ENCODE measurements at places on chromosomes 3 and 15.

DNA sequence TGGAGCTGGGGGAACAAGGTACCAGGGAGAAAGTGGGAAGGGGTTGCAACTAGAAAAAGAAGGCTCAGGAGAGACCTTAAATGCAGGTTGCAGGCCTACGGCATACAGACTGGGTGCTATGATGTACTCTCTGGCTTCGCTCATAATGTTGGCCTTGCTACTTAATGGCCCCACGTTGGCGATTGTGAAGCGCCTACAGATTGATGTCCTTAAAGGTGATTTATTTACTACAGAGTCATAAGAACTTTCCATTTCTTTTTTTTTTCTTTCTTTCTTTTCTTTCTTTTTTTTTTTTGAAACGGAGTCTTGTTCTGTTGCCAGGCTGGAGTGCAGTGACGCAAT lies 25.4 kb downstream of the ZBTB38 start:
- no peak for DNase-seq

DNA sequence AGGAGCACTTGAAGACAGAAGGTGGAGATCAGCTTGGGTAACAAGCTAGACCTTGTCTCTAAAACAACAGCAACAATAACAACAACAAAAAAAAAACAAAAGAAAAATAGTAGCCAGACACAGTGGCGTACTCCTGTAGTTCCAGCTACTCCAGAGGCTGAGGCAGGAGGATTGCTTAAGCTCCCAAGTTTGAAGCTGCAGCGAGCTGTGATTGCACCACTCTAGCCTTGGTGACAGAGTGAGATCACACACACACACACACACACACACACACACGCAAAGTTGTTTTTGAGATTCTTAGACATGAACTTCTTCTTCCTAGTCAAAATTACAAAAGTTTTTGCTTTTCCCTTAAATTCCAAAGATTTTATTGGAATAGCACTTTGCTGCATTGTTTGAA lies 93.0 kb upstream of the IGSF10 start:
- no peak for DNase-seq

DNA sequence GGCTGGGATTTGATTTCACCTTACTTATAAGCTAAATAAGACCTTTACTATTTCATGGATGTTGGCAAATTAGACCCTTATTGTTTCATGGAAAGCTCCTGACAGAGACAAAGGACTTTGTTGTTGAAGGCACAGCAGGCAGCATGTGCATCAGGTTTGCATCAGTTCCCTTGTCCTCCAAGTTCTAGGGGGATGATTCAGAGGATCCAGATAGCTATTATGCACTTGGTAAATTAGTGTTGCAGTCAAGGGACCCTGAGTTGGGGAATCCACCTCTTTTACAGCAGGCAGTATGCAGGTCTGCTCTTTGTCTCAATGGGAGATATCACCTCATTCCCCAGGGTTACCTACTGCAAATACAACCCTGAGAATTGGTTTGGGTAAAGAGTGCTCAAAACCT lies 131.4 kb upstream of the IGSF10 start:
- no peak for DNase-seq

DNA sequence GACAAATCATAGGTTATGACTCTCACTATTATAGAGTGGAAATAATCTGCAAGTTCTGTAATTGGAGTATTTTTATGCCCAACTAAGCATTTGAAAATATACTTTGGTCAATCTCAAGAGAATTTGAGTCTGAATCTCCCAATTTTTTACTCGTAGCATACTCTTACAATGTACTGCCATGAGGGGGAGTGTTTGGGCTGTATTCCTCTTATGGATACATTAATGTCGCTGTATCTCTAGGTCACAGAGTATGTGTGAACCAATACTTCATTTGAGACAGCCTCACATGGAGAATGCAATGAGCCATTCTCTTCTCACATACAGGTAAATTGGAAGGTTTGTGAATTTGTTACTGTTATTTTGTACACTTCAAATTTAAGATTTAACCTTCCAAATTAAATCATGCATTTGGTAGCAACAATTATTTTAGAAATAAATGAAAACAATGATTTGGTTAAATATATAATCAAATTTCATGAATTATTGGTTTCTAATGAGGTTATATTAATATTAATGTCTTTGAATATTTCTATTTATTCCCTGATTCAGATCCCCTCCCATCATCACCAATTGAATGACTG lies 5.5 kb upstream of the CD200 start:
- peak; percentile 74 for DNase-seq

- no peak for DNase-seq
Observed at GRCh38 chr3:136385457-136385856, 135.3 kb downstream of the PCCB start.

GRCh38 chr3:19471138-19471537 lies 322.8 kb downstream of the KCNH8 start:
- no peak for DNase-seq

GRCh38 chr3:141275511-141275910 lies 43.9 kb downstream of the PXYLP1 start:
- DNase-seq: no peak

- no peak for DNase-seq
Observed at GRCh38 chr3:167305340-167305890, 74.7 kb downstream of the ZBBX start.

DNA sequence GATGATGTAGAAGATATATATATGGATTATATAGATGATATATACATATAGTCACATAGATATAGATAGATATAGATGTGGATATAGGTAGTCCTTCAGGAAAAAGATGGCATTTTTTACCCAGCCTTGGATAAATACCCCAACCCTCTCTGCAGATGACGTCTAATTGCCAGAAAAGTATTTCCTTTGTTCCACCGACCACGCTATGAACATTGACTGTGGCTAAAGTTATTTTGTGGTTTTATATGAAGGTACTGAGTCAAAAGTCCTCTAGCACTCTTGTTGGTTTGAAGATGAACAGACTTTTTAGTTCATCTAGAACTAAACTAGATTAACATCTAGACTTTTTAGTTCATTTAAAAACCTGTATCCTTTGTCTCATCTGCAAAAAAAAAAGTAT lies 207.7 kb downstream of the PLOD2 start:
- DNase-seq: no peak

DNA sequence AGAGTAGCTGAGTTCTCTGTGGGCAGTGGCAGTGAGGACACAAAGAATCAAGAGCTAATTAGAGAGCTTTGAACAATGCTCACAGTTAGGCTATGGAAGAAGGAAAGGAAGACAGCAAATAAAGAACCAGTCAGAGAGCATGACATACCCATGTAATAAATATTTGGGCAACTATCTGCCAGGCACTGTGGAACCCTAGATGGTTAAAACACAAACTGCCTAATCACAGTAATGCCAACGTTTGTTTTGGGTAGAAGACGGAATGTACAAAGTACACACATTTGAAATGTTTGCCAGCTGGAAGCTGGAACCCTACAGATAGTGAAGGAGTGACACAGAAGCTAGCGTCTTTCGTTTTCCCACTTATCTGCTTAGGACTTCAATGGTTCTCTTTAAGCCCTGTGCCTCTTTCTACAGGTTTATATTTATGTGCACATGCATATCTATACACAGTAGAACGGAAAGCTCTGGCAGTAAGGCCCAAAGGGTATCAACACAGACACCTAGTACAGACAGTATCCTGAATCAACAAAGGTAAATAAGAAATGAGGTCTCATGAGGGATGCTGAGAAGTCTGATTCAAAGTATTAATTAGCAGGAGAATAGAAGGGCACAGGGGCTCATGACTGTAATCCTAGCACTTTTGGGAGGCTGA lies 44.6 kb downstream of the ANKRD28 start:
- DNase-seq: no peak

GRCh38 chr3:156070028-156070427 lies 50.4 kb upstream of the KCNAB1 start:
- DNase-seq: no peak

GRCh38 chr3:51688206-51688600 lies 17.2 kb downstream of the TEX264 start:
- DNase-seq: no peak

DNA sequence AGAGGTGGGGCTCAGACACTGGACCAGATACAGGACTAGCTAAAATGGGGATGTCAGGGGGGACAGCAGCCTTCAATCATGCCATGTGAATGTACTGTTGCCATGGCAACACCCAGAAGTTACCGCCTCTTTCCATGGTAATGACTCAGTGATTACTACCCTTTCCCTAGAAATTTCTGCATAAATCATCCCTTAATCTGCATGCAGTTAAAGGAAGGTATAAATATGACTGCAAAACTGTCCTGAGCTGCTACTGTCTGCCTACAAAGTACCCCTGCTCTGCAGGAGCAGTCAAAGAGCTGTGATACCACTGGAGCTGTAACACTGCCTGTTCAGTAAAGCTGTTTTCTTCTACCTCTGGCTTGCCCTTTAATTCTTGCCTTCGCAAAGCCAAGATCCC lies 168.2 kb downstream of the PEAK1 start:
- DNase-seq: no peak

DNA sequence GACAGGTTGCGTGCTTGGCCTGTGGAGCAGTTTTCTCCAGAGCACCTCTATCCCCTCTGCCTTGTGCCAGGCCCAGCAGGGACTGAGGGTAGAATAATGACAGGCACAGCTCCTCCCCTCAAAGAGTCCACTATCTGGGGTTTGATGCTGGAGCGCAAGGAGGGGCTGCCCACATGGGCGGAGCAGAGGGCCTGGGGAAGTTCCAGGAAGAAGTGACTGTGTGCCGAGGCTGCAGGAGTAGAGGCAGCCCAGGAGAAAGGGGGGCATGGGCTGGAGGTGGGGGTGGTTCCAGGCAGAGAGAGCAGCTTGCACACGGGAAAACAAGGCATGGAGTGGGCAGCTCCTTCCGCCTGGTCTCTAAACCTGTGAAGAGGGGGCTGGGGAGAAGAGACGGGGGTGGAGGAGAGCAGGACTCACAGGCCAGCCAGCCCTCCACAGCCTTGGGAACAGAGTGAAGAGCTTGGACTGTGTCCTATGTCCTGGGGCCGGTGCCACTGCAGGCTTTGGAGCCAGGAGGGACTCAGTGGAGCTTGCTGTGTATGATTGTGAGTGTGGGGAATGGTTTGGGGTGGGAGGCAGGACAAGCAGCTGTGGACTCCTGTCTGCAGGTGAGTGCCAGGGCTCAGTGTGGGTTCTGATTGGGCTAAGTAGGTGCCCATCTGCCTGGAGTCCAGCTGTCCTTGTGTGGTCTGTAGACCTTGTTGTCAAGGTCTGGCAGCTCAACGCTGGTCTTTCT lies 48.1 kb downstream of the APBA2 start:
- no peak for DNase-seq

GRCh38 chr15:34284937-34285336 lies 52.6 kb downstream of the SLC12A6 start:
- no peak for DNase-seq

DNA sequence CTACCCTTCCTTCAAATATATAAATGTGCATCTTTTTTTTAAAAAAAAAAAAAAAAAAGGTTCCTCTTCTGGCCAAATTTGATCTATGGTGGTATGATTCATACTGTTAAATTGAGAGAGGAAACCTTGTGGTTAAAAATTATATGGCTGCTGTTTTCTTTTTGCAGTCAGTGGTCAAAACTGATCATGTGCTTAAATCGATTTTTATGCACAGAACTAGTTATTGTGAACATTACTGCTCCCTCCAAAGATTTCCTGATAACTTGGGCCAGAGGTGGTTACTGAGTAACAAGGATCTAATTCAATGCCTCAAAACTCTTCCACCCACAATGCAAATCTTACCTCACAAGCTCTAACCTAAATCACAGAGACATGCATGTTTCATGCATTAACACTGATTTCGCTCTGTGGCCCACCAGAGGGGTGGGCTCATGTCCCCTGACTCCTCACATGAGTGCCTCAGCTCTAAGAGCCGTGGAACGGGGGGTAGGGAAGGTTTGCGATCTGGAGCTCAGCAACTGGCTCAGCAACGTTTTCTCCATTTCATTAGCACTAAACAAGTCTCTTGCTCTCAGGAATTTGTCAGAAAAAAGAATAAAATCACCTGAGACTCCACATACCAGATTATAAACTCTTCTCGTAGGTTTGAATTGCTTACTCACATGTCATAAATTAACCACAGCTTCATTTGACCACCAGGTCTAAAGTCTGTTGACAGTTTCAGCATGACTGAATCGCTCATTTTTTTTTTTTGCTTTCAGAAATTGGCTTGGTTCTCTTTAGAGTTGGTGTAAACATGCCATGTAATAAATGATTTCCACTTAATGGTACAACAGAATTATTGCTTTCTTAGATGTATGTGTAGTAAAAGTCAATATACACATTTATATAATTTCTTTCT lies 280.4 kb downstream of the CD47 start:
- no peak for DNase-seq

DNA sequence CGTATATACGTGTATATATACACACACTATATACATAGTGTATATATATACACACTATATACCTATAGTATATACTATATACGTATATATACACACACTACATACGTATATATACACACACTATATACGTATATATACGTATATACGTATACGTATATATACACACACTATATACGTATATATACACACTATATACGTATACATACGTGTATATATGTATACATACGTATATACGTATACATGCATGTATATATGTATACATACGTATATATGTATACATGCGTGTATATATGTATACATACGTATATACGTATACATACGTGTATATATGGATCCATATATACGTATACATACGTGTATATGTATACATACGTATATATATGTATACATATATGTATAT lies 9.4 kb downstream of the HACL1 start:
- no peak for DNase-seq

DNA sequence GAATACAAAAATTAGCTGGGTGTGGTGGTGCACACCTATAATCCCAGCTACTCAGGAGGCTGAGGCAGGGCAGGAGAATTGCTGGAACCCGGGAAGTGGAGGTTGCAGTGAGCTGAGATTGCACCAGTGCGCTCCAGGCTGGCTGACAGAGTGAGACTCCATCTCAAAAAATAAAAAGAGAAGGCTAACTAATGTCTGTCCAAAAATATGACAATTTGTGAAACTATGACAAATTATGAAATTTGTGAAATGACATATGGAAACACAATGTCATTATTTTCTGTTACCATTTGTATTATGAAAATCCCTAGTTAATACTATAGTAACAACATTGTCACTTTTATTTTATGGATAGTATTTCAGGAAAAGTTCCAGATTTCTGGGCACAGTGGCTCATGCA lies 1306.3 kb upstream of the EPHA6 start:
- DNase-seq: no peak

- no peak for DNase-seq
Observed at GRCh38 chr3:177681852-177682251, 484.6 kb upstream of the TBL1XR1 start.

- DNase-seq: peak; percentile 31
Observed at GRCh38 chr15:70251246-70251990, 153.7 kb upstream of the TLE3 start.

DNA sequence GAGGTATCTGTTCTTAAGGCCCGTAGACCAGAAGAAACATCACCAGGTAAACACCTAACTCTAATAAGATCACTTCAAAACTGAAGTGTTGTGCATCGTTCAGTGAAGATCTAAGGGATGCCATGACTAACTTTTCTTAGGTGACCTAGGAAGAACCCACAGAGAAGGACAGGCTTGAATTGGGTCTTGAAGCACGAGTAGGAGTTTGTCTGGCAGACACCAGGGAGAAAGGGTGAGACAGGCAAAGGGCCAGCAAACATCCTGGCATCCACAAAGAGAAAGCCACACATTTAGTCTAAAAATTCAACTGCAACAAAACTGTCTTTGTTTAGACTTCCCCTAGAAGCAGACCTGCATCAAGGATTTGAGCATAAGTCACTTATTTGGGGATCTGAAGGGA lies 15.5 kb upstream of the CMTM8 start:
- no peak for DNase-seq

- no peak for DNase-seq
Observed at GRCh38 chr15:48559285-48559684, 86.2 kb downstream of the FBN1 start.

All from NCI-H1105 treated with DMSO at 0.1 percent for 48 hours (cell line).